ENCODE measurements at places on chromosomes 7 and 10.

DNA sequence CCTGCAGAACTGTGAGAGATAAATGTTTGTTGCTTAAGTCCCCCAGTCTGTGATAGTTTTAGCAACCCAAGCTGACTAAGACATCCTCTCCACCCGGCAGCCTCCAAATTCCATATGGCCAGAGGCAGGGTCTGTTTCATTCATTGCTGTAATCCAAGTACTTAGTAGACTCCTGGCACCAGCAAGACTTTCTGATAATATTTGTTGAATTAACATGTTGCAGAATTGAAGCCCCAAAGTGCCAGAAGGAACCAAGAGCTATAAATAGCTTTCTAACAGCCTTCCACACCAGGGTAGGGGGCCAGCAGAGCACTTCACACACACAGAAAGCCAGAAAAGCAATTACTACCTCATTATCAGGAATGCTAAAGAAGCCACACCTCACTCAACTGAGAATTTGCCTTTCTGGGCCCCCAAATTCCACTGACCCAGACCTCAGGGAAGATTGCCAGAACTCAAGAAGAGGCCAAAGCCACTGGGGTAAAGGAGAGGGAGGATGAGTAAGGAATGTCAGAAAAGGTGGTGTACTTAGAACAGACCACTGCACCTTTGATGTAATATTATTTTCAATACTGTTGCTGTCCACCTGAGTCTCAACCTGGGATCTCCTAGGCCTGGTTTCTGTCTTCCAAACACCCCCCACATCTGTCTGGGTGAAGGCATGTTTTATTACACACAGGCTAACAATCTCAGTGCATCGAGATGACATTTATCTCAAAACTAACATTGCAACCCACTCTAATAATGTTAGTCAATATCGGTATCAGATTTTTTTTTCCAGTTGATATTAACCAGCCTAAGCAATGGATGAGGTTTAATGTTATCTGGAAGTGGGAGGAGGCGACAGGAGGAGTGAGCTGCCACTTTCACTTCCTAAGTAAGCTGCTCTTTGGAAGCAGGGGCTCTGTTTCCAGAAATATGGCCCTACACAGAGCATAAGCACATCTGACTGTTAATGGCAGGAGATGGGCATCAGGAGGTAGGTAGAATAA is 5.5 kb downstream of the NOD1 start:
- DNase-seq: no peak

DNA sequence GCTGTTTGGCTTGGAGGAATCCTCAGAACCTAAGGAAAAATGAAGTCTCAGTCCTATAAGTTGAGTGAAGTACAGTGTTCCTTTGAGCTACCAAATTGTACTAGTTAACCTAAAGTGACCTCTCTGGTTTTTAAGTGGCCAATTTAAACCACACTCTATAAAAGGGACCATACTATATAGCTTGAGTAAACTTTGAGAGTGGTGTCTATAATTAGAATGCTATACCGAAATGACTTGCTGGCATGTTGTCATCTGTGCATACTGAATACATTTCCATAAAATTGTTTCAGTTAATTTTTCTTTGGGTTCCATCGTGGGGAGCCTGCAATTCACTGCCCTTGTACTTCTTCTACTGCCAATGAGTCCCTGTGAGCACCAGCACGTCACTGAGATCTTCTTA is 151.1 kb downstream of the DKK1 start:
- DNase-seq: no peak

- no peak for DNase-seq
Measured at GRCh38 chr10:6140965-6141295, 52.1 kb downstream of the RBM17 start.

DNA sequence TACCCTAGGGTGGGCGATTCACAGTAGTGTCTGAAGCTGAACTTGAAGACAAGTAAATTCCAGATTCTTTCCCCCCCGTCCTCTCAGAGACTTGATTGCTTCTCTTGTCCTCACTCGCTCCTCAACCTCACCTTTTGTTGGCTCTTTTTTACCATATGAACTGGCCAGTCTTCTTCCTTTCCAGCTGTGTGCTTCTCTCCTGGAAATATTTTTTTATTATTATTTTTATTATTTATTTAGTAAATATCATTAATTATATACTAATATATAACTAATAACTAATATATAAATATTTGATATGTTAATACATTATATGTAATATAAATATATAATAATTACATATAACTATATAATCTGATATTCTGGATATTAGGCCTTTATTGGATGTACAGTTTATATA is 484.3 kb downstream of the GALNT17 start:
- DNase-seq: no peak

DNA sequence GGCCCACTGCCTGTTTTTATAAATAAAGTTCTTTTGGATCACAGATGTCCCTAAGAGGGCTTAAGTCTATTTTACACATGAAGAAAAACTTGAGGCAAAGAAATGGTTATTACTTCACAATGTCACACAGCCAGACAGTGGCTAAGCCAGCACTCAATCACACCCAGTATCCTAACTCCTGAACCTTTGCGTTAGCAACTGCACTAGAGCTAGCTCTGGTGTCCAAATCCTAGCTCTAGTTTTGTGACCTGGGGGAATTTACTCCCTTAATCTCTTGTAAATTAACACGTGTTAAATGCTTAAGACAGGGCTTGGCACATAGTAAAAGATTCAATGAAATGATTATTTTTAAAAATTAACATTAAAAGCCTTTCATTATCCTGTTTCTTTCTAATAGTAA is 49.0 kb upstream of the TPK1 start:
- no peak for DNase-seq

- no peak for DNase-seq
Measured at GRCh38 chr10:7243873-7244272, 167.0 kb downstream of the SFMBT2 start.

GRCh38 chr10:129288999-129289584 is 177.9 kb upstream of the MGMT start:
- no peak for DNase-seq

- no peak for DNase-seq
Measured at GRCh38 chr10:42598249-42598873, 40.0 kb downstream of the ZNF33B start.

GRCh38 chr7:140435252-140435895 is 31.5 kb downstream of the RAB19 start:
- no peak for DNase-seq

DNA sequence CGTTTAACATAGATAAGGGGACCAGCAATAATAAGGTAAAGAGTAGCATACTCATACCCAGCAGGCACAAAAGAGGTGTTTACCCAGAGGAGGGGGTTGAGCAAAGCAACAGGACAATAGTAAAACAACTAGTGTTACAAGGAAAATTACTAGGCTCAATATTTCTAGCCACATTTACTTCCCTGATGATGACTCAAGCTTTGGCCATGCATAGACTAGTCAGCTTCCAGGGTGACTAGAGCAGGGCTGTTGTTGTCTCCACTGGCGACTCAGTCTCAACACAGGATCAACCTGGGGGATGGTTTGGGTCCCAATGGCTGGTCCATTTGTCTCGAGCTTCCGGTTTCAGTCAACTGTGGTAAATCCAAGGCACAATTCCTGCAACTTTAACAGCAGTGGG is 217.7 kb upstream of the KCND2 start:
- no peak for DNase-seq
